ENCODE measurements at places on chromosomes 16 and 17.

- ATAC-seq, result no peak
These were observed 240.3 kb upstream of the TBX2 start for GRCh38 chr17:61159221-61159814.

GRCh38 chr16:14963281-14964173 is 11.3 kb upstream of the PDXDC1 start:
- no peak for ATAC-seq

GRCh38 chr17:47305302-47305923 is 18.3 kb upstream of the EFCAB13 start:
- no peak for ATAC-seq

DNA sequence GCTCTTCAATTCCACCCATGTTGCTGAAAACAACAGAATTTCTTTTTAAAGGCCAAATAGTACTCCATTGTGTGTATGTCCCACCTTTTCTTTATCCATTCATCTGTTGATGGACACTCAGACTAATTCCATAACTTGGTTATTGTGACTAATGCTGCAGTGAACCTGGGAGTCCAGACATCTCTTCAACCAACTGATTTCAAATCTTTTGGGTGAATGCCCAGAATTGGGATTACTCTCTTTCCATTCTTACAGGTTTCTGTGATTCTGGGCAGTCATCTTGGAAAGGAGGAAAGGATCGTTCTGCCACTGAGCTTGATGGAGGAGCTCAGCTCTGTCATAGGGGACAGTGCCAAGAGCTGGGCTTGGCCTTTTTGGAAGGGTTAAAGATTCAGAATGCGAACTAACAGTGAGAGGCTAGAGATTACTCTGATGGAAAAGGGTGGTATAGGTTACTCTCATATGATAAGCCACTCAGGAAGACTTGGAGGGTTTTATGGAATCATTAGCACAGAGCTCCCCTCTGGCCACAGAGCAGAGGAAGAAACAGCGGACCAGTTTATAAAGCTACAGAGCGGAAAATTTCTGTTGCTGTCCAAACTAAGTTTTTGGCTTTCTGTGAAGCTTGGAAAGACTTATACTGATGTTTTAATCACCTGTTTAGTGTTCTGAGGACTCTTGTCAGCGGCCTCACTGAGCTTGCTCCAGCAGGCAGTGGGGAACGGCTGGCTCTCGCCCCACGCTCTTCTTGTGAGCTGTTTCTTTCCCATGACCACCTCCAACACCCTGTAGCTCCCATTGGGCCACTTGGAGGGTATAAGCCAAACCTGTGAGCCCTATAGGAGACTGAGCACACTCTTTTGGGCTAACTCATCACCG is 48.3 kb downstream of the HIC1 start:
- ATAC-seq, result no peak

DNA sequence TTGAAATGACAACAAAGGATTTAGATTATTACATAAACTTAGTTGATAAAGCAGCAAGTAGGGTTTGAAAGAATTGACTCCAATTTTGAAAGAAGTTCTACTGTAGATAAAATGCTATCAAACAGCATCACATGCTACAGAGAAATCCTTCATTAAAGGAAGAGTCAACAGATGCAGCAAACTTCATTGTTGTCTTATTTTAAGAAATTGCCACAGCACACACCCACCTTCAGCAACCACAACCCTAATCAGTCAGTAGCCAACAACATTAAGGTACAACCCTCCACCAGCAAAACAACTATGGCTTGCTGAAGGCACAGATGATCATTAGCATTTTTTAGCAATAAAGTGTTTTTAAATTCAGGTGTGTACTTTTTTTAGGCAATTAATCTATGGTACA is 75.1 kb upstream of the NSRP1 start:
- ATAC-seq, result no peak

- no peak for ATAC-seq
These were observed 32.5 kb downstream of the ASIC2 start for GRCh38 chr17:33260638-33261037.

DNA sequence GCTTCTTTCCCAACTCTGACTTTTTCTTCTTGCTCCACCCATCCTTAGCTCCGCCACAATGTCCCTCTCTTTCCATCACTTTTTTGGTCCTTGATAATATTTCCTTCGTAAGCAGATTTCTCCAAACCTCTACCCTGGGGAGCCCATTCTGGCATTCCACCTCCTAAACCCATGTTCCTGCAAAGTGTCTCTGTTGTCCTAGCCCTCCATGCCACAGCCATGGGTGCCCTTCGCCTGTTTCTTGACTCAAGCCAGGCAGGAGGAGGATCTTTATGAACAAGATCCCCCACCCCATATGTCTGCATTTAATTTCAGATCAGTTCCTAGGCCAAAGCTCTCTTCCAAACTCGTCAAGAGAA is 42.4 kb downstream of the GAS7 start:
- no peak for ATAC-seq
